ENCODE measurements at places on chromosomes 12 and 14.

GRCh38 chr12:115571446-115571845, 706.0 kb downstream of the MED13L start:
- DNase-seq: no peak

DNA sequence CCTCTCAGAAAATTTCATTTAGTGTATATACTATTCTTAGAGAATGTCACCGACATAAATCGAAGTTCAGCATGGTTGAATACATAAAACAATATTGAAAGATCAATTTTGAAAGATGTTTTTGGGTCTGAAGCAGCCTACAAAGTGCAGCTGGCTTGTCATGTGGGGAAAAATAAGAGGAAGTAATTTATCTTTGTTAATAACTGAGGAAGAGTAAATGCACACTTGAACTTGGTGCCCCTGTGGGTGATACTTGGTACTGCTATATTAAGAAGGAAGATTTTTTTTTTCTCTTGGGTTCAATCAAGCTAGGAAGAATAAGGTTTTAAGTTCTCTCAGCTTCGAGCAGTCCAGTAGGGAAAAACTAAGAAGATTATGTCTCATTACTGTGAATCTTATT, 661.3 kb downstream of the RPL10L start:
- no peak for DNase-seq

GRCh38 chr14:36997843-36998242, 174.6 kb downstream of the SLC25A21 start:
- DNase-seq: no peak

DNA sequence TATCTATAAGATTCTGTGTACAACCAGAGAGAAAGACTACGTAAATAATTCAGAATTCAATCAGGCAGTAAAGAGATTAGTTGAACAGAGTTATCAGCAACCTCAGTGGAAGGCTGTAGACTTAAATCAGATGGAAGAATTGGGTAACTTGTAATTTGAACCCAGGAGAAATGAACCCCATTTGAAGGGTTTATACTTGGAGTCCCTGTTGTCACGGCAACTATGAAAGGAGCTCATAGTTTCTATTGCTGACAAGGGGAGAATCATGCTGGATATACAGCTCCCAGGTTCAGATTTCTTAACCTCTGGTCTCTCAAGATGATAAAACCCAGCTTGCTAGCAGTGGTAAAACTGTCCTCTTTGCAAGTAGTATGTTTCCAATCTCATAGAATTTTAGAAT, 54.4 kb upstream of the BMP4 start:
- no peak for DNase-seq

GRCh38 chr12:23555825-23556207, 393.7 kb downstream of the SOX5 start:
- no peak for DNase-seq

- DNase-seq: no peak
Observed at GRCh38 chr12:93085383-93086287, 156.5 kb upstream of the EEA1 start.

GRCh38 chr14:73762375-73762822, 48.2 kb upstream of the PNMA1 start:
- DNase-seq: no peak

All from NT2/D1 (cell line).